ENCODE measurements at places on chromosomes 11 and 22.

DNA sequence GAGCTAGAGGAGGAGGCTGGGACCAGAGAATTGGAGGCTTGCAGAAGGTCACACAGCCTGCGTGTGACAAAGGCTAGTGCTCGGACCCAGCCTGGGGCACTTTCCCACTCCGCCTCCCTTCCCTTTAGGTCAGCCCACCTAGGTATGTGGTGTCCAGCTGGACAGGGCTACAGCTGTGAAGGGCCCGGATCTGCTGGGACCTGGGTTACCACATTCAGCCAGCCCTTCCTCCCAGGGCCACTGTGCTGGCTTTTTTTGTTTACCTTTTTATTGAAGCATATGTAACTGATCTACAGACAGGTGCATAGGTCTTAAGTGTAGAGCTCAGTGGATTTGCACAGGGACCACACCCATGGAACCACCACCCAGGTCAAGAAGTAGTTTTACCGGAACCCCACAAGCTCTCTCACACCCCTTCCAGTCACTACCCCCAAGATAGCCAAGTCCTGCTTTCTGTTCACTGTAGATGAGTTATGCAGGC, 8.7 kb downstream of the CAPN5 start:
- H3K36me3 ChIP-seq, result no peaks in the 10 kb centered on the region
- H3K4me3 ChIP-seq, result no peak overlapping the region
- no peak for DNase-seq
- H3K27ac ChIP-seq, result no peak overlapping the region

GRCh38 chr11:134659882-134660281, 247.8 kb upstream of the B3GAT1 start:
- no peak overlapping the region for H3K4me3 ChIP-seq
- no peaks in the 10 kb centered on the region for H3K27me3 ChIP-seq
- H3K4me1 ChIP-seq, result peaks cover 4% of the 10 kb centered on the region
- no peak overlapping the region for H3K27ac ChIP-seq
- H3K36me3 ChIP-seq, result no peaks in the 10 kb centered on the region

DNA sequence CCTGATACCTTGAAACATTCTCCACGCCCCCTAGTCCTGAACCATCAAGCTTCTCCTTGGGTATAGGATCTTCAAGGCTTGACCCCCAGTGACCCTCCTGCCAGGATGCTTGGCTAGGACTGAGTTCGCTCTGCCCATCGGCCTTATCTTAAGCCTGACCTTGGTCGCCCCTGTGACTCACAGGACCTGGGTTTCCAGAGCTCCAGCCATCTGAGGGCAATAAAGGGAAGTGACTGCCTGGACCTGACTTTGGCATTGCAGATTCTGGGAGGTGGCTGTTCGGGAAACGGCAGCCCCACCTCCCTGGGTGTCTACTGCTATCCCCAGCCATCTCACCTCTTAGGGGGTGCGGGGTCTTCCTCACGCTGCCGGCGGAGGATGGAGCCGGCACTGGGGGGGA, 15.4 kb downstream of the CARD10 start:
- peaks cover 12% of the 10 kb centered on the region for H3K4me1 ChIP-seq
- H3K27ac ChIP-seq, result no peak overlapping the region
- DNase-seq, result no peak
- H3K4me3 ChIP-seq, result no peak overlapping the region

DNA sequence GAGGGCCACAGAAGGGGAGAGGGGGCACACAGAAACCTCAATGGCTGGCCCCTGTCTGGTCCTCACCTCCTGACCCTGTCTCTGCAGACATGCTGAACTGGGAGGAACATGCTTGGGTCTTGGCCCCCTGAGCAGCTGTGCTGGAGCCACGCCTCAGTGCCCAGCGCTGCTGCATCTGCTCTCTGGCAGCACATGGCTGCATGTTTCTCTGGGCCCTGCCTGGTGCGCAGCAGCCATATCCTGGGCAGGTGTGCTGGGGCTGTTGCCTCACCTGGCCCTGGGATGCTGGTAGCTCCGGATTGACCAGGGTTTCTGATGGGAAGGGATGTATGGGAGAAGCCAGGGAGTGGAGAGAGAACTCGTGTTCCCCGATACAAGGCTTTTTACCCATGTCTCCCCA, 248.0 kb downstream of the ST3GAL4 start:
- H3K4me1 ChIP-seq, result no peaks in the 10 kb centered on the region
- no peak overlapping the region for H3K4me3 ChIP-seq
- H3K27me3 ChIP-seq, result no peaks in the 10 kb centered on the region
- no peak overlapping the region for H3K27ac ChIP-seq

GRCh38 chr11:129143335-129143734, 48.8 kb downstream of the ARHGAP32 start:
- H3K36me3 ChIP-seq, result no peaks in the 10 kb centered on the region
- DNase-seq, result no peak
- H3K27ac ChIP-seq, result no peak overlapping the region
- H3K4me3 ChIP-seq, result no peak overlapping the region
- no peaks in the 10 kb centered on the region for H3K27me3 ChIP-seq

GRCh38 chr11:3995949-3996554, 98.5 kb upstream of the RRM1 start:
- peaks cover 10% of the 10 kb centered on the region for H3K4me1 ChIP-seq
- no peak for DNase-seq
- H3K4me3 ChIP-seq, result no peak overlapping the region
- no peaks in the 10 kb centered on the region for H3K36me3 ChIP-seq
- no peaks in the 10 kb centered on the region for H3K27me3 ChIP-seq

DNA sequence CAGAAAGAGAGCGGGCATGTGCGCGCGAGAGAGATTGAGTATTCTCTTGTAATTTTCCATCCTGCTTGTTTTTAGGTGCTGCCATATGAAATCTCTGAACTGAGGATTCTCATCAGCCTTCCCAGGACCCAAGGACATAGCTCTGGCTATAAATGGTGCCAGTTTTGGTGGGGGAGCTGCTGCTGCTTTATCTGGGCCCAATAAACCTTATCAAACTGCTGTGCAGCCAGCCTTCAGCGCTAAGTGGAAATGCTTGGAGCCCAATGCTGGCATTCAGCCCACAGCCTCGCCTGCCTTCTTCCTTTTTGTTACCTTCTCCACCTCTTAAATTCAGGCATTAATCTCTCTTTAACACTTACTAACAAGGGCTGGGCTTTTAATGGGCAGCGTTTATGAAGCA, 2.4 kb upstream of the ZBTB16 start:
- H3K4me1 ChIP-seq, result peaks cover 21% of the 10 kb centered on the region
- H3K4me3 ChIP-seq, result no peak overlapping the region
- H3K27me3 ChIP-seq, result no peaks in the 10 kb centered on the region
- H3K36me3 ChIP-seq, result no peaks in the 10 kb centered on the region
- H3K27ac ChIP-seq, result no peak overlapping the region

DNA sequence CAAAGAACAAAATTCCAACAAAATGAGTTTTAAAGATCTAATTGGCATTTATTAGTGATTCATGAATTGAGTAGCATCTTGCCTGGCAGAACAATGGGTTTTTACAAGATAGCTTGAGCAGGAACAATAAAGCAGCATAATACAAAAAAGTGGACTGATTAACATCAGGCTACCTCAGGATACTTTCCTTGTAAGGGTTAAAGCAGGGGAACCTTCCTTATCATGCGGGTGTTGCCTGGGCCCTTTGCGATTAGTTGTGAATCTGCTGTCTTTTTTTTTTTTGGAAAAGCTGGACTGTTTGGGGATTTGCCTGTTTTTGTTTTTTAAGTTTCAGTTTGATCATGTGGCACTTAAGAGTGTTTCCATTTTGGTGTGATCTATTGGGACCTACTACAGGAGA, 37.5 kb downstream of the EXPH5 start:
- H3K4me1 ChIP-seq, result no peaks in the 10 kb centered on the region
- no peaks in the 10 kb centered on the region for H3K36me3 ChIP-seq
- H3K27ac ChIP-seq, result no peak overlapping the region
- no peaks in the 10 kb centered on the region for H3K27me3 ChIP-seq
- DNase-seq, result no peak
- H3K4me3 ChIP-seq, result no peak overlapping the region

- no peaks in the 10 kb centered on the region for H3K36me3 ChIP-seq
- no peaks in the 10 kb centered on the region for H3K4me1 ChIP-seq
- no peaks in the 10 kb centered on the region for H3K27me3 ChIP-seq
- no peak for DNase-seq
- no peak overlapping the region for H3K4me3 ChIP-seq
These were observed 24.0 kb downstream of the RAB30 start for GRCh38 chr11:83047515-83048225.

DNA sequence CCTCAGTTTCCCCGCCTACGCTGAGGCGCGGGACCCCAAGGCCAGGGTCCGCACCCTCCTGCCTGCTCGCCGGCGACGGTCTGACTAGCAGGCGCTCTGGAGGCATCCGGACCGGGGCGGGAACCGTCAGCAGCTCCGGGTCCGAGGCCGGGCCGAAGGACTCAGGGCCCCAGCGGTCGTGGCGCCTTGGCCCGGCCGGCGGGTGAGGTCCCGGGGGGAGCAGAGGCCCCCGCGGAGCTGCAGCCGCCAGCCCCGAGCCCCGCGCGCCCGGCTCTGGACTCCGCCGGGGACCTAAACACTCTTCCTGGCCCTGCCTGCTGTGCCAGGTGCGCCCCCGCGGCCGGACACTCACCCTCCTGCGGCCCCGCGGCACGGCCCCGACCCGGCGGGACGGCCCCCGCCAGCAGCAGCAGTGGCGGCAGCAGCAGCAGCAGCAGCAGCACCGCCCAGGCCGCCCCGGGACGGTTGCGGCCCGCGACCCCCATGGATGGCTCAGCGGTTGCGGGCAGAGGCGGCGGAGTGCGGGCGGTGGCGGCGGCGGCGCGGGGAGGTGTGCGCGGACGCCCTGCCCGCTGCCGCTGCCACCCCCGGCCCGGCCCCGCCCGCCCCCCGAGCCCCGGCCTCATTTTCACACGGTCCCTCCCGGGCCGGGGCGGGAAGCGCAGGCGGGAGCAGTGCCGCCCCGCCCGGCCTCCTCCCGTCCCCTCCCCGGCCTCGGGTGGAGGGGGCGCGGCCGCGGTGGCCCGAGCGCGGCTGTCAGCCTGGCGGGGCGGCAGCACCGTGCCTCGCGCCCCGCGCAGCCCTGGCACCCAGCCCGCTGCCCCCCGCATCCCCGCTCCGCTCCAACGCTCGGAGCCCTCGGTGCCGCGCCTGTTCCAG, at the start of gene SCUBE2:
TSS of gene SCUBE2 (minus strand) at position 556 of the 879 bp plus-strand sequence. CDS start at position 485, 71 bp downstream.
- H3K4me1 ChIP-seq, result peaks cover 9% of the 10 kb centered on the region
- no peak within 1 kb of the TSS for H3K4me3 ChIP-seq
- no peaks in the 10 kb centered on the region for H3K36me3 ChIP-seq
- no peak within 1 kb of the TSS for H3K27ac ChIP-seq
- no peak for DNase-seq
- H3K27me3 ChIP-seq, result peaks cover 11% of the 10 kb centered on the region

All from natural killer cell (primary cell).